ENCODE measurements at places on chromosomes 7 and 10.

- no peak for DNase-seq
Observed at GRCh38 chr7:129308047-129308446, 83.2 kb downstream of the AHCYL2 start.

DNA sequence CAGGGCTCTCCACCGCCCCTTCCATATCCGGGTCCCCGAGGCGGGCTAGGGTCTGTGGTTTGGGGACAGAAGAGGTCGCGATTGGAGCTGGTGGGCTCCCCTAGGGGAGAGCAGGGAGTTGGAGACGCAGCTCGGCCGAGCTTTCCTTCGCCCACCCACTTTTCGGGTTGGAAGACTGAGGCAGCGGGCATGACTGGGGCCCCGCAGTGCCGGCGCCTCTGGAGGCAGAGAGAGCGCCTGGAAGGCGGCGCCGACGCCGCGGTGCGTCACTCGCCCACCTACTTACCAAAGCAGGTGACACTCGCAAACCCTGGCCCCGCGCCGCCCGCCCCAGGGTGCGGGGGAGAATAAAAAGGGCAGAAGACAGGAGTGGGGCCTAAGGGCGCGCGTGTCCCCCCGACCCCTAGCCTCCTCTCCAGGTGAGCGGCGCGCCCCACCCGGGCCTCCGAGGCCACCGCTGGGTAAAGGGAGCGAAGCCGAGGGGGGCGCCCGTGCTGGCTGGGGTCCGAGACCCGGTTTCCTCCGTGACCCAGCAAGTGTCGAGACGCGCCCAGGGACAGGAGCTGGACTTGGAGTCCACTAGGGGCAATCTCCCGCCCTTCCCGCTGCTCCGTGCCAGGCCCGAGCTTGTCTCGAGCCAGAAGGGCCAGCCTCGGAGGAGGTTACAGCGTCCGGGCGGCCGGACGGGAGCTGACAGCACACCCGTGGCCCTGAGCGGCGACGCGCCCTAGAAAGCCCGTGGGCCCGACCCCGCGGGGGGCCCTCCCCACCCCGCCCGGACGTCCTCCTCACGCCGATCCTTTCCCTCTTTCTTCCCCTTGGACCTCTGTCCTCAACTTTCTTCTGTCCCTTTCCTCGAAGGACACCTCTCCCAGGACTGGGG, 34.4 kb upstream of the GRID1 start:
- no peak for DNase-seq

- no peak for DNase-seq
Observed at GRCh38 chr10:126598009-126598408, 72.5 kb downstream of the C10orf90 start.

DNA sequence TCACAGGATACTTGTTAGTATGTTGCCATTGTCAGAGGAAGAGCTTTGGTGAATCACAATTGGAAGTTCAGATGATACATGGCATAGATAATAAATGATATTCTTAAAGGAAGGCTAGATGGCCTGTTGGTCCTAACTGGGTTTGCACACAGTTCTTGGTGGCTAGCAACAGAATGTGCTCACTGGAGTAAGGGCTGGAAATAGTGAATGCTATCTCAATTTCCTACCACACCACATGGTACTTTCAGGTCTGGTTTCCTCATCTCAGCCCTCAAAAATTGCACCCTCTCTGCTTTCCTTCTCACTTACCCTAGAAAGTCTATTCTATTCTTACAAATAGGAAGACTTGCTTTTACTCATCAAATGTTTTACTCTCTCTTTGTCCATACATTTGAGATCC, 622.5 kb downstream of the ANKRD7 start:
- no peak for DNase-seq

GRCh38 chr7:157585113-157585861, 248.5 kb downstream of the DNAJB6 start:
- no peak for DNase-seq

DNA sequence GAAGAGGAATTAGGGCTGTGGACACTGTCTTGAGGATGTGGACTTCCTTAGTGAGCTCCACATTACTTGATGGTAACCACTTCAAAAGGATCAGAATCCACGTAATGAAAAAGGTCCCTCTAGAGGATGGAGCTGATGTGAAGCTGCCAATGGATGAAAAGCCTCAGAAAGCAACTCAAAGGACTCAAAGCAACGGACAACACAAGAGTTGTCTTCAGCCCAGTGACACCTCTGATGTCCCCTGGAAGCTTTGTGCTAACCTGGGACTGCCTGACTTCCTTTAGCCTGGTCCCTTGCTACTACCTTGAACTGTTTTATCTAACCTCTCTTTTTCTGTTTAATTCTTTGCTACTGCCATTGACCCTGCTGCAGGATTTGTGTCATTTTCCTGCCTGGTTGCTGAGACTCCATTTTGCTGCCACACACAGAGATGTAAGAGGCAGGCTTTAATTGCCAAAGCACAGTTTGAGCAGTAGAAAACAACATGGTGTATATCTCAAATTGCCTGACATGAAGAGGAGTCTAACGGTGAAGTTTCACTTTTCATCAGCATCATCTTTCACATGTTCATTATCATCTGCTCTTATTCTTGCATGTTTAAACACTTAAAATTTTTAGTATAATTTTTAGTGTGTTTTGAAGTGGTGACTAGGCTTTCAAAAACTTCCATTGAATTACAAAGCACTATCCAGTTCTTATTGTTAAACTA, 11.1 kb upstream of the SGCE start:
- no peak for DNase-seq

DNA sequence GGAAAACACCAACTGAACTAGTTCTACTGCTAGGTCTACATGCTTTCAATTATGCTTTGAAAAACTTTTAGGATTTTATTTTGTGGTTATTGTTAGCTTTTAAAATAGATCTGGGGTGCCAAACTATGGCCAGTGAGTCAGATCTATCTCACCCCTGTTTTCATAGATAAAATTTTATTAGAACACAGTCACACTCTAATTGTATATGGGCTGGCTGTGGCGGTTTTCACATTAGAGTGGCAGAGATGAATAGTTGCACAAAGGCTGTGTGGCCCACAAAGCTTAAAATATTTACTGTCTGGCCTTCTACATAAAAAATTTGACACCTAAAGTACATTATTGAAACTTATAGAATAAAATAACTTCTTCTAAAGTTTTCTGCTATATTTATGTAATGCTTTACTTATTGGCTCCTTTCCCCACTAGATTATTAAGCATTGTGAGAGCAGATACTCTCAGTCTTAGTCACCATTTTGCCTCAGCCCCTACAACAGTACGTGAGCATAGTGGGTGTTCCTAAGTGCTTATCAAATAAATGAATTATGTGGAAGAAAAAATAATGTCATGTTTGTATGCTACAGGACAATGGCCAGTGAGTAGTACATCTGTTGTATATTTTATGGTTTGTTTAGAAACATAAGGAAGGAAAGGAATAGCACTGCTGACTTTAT, 5.4 kb upstream of the SUV39H2 start:
- DNase-seq, result no peak

DNA sequence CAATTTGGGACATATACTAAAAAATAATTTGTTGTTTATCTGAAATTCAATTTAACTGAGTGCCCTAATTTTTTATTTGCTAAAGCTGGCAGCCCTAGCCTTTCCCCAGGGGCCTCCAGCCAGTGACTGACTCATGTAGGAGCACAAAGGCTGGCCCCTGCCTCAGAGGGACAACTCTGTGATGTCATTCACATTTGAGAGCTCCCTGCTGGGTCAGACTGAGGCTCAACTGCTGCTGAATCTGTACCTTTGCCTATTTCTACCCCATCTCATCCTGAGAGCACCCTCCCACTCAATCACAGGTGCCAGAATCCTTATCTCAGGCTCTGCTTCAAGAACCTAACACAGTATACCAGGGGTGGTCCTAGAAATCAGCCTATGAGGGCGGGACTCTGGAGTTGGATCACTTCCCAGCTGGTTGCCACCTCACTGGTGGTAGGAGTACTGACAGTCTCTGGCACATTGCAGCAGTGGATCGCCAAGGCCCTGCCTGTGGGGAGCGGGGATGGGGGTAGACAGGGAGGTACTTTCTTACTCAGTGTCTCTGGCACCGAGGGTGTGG, 11.6 kb downstream of the GCK start:
- DNase-seq, result no peak

DNA sequence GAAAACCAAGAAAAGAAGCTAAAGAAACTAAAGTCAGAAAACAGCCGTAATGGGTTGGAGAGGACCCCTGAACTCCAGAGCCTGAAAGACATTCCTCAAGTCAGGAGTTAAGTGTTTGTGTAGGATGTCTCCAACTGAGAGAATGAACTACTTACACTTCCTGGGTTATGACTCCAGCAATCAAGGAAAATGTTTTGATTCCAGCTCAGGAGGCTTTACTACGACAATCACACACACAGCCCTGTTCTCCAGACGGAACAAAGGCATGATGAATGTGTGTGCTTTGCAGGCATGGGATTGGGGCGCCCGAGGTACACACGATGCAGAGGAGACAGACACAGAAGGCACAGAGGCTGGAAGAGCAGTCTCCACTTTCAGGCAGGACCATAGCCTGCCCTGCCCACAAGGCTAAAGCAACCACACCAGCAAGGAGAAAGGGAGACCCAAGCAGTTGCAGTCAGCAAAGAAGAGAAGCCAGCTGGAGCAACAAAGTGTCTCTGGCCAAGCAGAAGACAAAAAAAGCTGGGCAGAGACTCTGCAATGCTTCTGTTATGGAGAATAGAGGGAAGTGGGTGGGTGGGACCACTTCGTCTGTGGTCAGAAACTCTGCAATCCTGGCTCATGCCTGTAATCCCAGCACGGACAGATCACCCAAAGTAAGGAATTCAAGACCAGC, 89.1 kb downstream of the GRB10 start:
- DNase-seq, result no peak

DNA sequence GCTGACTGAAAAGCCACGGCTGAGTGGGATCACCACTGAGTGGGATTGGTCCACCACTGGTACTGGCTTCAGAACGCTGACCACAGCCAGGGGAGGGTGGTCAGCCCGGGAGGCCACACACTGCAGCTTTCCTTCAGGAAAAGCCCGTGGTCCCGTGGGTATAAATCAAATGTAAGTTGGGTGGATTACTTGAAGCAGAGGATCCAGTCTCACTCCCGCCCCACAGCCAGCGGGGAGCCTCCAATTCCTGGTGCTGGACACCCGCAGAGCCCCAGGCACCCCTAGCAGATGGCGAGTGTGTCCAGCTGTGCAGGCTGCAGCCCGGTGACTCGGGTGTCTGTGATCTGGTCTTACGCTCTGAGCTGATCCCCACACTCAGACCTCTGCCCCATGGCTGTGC, 231.1 kb upstream of the ZNF32 start:
- DNase-seq, result no peak

GRCh38 chr7:91543646-91544045, 279.4 kb downstream of the FZD1 start:
- no peak for DNase-seq

DNA sequence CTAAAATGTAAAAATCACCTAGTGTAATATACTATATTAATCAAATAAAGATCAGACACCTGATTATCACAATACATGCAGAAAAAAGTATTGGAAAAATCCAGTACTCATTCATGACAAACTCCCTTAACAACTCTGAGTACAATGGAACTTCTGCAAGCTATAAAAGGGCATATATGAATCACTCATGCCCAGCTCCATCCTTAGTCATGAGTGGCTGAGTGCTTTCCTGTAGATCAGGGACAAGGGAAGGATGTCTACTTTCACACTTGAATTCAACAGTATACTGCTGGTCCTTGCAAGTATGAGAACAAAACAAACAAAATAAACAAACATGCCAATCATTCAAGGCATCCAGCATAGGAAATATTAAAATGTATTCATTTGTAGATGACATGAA, 116.5 kb downstream of the ADARB2 start:
- no peak for DNase-seq
